Heart right ventricle (tissue), 16 donors: ENCODE measurements at places on chromosomes 7 and 10.

- H3K27ac ChIP-seq = no peak overlapping the region
- H3K36me3 ChIP-seq = no peaks in the 10 kb centered on the region
- no peak for DNase-seq
- no peak overlapping the region for H3K4me3 ChIP-seq
Observed at GRCh38 chr10:57977262-57977661, 290.4 kb downstream of the IPMK start.

GRCh38 chr7:152501506-152501905, 65.7 kb upstream of the KMT2C start:
- DNase-seq = no peak
- no peaks in the 10 kb centered on the region for H3K4me1 ChIP-seq
- H3K36me3 ChIP-seq = no peaks in the 10 kb centered on the region
- H3K4me3 ChIP-seq = no peak overlapping the region

GRCh38 chr10:33189363-33189762, 145.1 kb downstream of the NRP1 start:
- no peaks in the 10 kb centered on the region for H3K27me3 ChIP-seq
- DNase-seq = no peak
- H3K4me3 ChIP-seq = no peak overlapping the region
- H3K27ac ChIP-seq = no peak overlapping the region
- H3K4me1 ChIP-seq = peaks cover 10% of the 10 kb centered on the region
- peaks cover 20% of the 10 kb centered on the region for H3K36me3 ChIP-seq

GRCh38 chr7:65907501-65908198, 34.8 kb downstream of the VKORC1L1 start:
- DNase-seq = no peak
- H3K4me3 ChIP-seq = no peak overlapping the region
- H3K4me1 ChIP-seq = no peaks in the 10 kb centered on the region
- no peaks in the 10 kb centered on the region for H3K36me3 ChIP-seq
- H3K27ac ChIP-seq = no peak overlapping the region

GRCh38 chr7:155169498-155170065, 99.5 kb downstream of the HTR5A start:
- H3K27me3 ChIP-seq = peaks cover 10% of the 10 kb centered on the region
- H3K27ac ChIP-seq = no peak overlapping the region
- no peaks in the 10 kb centered on the region for H3K4me1 ChIP-seq
- no peak overlapping the region for H3K4me3 ChIP-seq
- no peak for DNase-seq

DNA sequence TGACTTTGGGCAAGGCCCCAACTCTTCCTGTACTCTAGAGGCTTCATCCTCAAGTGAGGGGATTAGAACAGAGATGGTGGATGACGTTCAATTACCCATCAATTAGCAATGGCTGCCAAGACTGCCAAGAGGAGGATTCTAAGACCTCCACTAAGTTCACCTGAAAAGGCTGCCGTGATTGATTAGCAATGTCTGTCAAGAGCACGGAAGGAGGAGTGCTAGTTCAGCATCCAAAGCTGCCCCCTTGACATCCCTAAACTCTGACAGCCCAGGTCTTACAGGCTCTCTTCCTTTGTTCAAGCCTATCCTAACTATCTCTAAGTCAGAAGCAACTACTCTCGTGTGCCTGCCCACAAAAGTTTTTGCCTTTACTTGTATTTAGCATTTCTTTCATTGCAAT, 68.4 kb downstream of the FAM53B start:
- peaks cover 9% of the 10 kb centered on the region for H3K36me3 ChIP-seq
- no peak overlapping the region for H3K4me3 ChIP-seq
- no peaks in the 10 kb centered on the region for H3K27me3 ChIP-seq

GRCh38 chr10:5424751-5425150, 12.4 kb downstream of the NET1 start:
- H3K4me1 ChIP-seq = peaks cover 14% of the 10 kb centered on the region
- no peak for DNase-seq
- H3K27me3 ChIP-seq = no peaks in the 10 kb centered on the region
- H3K27ac ChIP-seq = no peak overlapping the region
- no peaks in the 10 kb centered on the region for H3K36me3 ChIP-seq

GRCh38 chr10:51171946-51172345, 97.7 kb downstream of the PRKG1 start:
- no peaks in the 10 kb centered on the region for H3K4me1 ChIP-seq
- DNase-seq = no peak
- H3K27me3 ChIP-seq = no peaks in the 10 kb centered on the region
- H3K27ac ChIP-seq = no peak overlapping the region

- no peak overlapping the region for H3K4me3 ChIP-seq
- peaks cover 1% of the 10 kb centered on the region for H3K4me1 ChIP-seq
- no peak overlapping the region for H3K27ac ChIP-seq
- no peaks in the 10 kb centered on the region for H3K27me3 ChIP-seq
- no peak for DNase-seq
Observed at GRCh38 chr7:18013936-18014335, 13.7 kb downstream of the PRPS1L1 start.

- no peaks in the 10 kb centered on the region for H3K27me3 ChIP-seq
- no peak overlapping the region for H3K4me3 ChIP-seq
- no peak for DNase-seq
- H3K4me1 ChIP-seq = no peaks in the 10 kb centered on the region
Observed at GRCh38 chr7:13333371-13333770, 645.9 kb downstream of the ARL4A start.

DNA sequence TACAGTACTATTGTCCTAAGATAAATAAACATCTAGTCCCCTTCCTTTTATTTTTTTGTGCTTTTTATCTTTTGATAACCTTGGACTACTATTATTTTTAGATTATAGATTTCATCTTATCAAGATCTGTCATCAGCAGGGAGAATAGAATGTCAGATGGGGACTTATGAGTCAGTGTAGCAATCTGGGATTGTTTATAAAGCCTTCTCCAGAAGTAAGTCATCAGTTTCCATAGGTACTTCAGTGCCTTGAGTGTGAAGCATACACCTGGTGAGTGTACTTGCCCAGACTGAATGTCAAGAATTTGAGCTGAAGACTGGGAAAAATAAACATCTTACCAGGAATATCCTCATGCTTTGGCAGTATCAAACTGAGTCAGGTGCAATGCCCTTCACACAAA, 2.1 kb downstream of the CASD1 start:
- no peaks in the 10 kb centered on the region for H3K27me3 ChIP-seq
- DNase-seq = no peak
- H3K4me3 ChIP-seq = no peak overlapping the region
- H3K27ac ChIP-seq = no peak overlapping the region
- H3K4me1 ChIP-seq = peaks cover 35% of the 10 kb centered on the region

DNA sequence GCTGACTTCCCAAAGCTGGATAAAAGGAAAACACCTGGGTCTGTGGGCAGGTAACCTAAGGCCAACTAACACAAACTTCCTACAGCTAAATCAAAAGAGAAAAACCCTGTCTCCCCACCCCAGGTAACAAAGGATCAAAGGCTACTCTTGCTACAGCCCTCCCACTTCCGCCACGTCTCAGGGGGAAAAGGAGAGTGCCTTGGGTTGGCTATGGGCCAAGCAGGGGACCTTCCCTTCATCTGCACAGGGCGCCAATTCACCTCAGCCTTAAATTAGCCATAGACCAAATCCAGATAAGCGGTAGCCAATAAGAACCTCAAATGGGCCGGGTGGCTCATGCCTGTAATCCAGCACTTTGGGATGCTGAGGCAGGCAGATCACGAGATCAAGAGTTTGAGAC, 69.1 kb upstream of the LANCL2 start:
- H3K27me3 ChIP-seq = peaks cover 12% of the 10 kb centered on the region
- no peaks in the 10 kb centered on the region for H3K4me1 ChIP-seq
- no peak overlapping the region for H3K27ac ChIP-seq
- no peak for DNase-seq
- H3K36me3 ChIP-seq = no peaks in the 10 kb centered on the region
- no peak overlapping the region for H3K4me3 ChIP-seq

DNA sequence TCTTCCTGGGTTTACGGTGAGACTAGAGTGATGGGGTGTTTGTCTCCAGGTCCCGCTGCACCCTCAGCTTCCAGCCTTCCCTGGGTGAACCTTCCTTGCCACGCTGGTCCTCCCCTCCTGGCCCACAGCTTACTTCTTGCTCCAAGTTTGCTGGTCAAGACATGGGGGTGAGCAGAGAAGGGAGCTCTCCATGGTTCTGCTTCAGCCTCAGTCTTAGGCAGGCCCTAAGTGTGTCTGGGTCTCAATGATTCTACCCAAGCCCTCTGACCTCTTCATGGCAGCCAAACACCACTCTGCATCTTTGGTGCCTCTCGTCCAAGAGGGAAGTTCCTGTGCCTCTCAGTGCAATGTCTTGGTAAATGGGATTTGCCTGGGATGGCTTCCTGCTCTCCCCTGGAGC, 356.5 kb upstream of the KLF6 start:
- H3K4me3 ChIP-seq = no peak overlapping the region
- H3K36me3 ChIP-seq = no peaks in the 10 kb centered on the region
- no peak for DNase-seq
- H3K27me3 ChIP-seq = no peaks in the 10 kb centered on the region
- no peak overlapping the region for H3K27ac ChIP-seq

DNA sequence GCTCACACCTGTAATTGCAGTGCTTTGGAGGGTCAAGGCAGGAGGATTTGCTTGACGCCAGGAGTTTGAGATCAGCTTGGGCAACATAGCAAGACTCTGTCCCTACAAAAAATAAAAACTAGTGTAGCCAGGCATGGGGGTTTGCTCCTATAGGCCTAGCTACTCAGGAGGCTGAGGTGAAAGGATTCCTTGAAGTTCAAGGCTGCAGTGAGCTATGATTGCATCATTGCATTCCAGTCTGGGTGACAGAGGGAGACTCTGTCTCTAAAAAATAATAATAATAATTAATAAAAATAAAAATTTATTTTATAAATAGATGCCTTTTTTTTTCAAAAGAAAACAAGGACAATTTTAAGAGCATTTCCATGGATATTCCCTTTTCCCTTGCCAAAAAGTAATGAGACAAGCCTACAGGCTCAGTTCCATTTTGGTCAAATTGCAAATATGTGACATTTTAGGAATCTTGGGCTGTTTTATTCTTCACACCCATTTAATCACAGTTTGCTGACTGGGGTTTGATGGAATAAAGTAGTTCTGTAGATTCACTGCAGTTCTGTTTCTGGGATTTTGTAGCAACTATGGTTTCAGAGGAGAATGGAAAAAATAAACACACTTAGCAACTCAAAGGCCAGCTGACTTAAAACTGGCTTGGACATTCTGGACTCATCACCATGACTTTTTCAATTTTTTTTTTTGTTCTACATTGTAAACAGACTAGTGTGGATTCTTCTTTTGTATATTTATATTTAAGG, 48.4 kb upstream of the ARHGAP21 start:
- no peaks in the 10 kb centered on the region for H3K36me3 ChIP-seq
- no peak overlapping the region for H3K27ac ChIP-seq
- H3K4me3 ChIP-seq = no peak overlapping the region
- no peaks in the 10 kb centered on the region for H3K27me3 ChIP-seq
- H3K4me1 ChIP-seq = no peaks in the 10 kb centered on the region
- no peak for DNase-seq

DNA sequence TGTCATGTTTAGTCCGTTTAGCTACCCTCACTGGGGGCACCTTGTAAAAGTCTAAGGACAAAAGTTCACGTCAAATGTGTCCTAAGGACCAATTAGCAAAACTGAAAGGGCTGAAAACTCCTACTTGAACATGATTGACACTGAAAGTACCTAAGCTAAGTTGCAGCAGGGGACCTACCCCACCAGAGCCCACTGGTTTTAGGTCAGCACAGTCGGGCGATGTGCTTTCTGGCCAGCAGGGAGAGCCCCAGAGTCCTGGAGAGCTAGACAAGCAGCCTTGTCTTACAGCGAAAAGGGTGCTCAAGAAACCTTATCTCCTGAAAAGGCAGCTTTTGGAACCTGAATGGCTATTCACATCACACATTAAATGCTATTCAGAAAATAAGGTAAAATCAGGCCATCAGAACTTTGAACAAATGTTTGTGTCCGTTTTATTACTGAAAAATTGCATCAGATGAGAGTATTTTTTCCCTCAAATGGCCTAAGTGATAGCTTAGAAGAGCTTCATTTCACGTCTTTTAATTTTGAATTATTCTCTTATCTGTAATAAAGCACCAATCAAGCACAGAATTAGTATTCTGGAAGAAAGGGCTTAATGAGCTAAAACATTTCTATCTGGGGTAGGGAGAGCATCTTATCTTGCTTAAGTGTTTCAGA, 52.2 kb upstream of the MKI67 start:
- no peak for DNase-seq
- H3K36me3 ChIP-seq = no peaks in the 10 kb centered on the region
- H3K4me1 ChIP-seq = no peaks in the 10 kb centered on the region

DNA sequence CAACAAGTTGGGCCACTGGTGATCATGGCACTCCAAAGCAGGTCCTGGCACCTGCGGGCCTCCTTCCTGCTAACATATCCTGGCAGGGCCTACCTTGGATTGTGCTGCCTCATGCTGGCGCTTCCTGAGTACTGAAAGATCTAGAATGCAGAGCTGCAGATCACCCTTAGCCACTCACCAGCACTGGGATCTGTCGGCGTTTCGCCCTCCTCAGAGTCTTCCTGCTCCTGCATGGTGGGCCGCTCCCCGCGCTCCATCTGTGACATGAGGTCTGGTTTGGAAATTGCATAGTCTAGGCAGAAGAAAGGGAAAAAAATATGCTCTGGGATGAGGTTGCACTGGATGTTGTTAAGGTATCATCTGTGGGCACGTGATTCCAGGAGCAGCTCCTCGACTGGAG, 10.0 kb downstream of the ZNF777 start:
- H3K27me3 ChIP-seq = no peaks in the 10 kb centered on the region
- H3K4me3 ChIP-seq = no peak overlapping the region
- no peak for DNase-seq
- H3K27ac ChIP-seq = no peak overlapping the region
- H3K36me3 ChIP-seq = peaks cover 14% of the 10 kb centered on the region

DNA sequence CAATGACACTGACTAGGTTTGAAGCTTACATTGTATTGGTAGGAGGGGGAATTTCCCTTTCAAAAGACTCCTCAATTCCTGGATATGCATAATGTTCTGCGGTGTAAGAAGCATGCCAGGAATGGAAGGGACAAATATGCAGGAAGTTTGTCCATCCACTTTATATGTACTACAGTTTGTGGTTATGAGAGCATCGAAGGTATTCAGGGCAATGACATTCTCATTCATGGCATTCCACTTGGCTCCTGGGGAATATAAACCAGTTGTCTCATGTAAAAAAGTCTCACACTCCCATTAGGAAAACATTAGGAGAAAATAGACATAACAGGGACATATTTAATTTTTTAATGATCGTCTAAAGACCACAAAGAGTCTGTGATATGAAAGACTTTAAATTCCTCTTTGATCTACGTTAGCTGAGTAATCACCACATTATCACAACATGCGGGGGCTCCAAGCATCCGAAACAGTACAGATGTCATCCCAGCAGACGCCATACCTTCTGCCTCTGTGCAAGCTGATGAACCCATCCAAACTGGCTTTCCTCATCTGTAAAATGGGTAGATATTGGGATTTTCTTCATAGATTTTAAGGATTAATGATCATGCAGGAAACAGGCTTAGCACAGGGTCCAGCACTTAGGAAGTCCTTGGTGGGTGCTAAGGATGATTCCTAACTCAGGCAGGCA, 675.3 kb downstream of the INHBA start:
- no peak overlapping the region for H3K4me3 ChIP-seq
- no peaks in the 10 kb centered on the region for H3K36me3 ChIP-seq
- DNase-seq = no peak
- no peaks in the 10 kb centered on the region for H3K4me1 ChIP-seq
- no peaks in the 10 kb centered on the region for H3K27me3 ChIP-seq

GRCh38 chr7:139937715-139938114, 108.7 kb downstream of the TBXAS1 start:
- no peak for DNase-seq
- no peaks in the 10 kb centered on the region for H3K36me3 ChIP-seq
- H3K27me3 ChIP-seq = no peaks in the 10 kb centered on the region
- H3K27ac ChIP-seq = no peak overlapping the region
- no peaks in the 10 kb centered on the region for H3K4me1 ChIP-seq

- peak overlapping the region; percentile 39 for H3K27ac ChIP-seq
- H3K36me3 ChIP-seq = no peaks in the 10 kb centered on the region
- peaks cover 10% of the 10 kb centered on the region for H3K4me1 ChIP-seq
Observed at GRCh38 chr7:112206991-112207592, 597 bp downstream of the ZNF277 start.
